ENCODE measurements at places on chromosomes 2 and 18.

DNA sequence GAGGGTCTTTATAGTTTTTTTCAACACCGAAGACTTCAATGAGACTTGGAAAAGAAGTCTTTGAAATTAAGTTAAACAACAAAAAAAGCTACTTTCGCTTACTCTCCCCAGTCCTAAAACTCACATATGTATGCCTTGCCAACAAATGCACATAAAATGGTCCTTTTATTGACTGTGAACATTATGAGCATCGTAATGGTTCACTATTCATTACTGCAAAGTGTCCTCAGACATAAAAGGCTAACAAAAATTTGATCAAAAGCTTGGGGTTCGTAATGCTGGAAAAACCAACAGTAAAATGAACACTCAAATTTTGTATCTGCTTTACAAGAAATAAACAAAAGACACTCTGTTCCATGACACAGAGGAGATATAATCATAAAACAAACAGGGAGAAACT, 285.3 kb upstream of the SLC8A1 start:
- no peak for DNase-seq

GRCh38 chr18:68288408-68288807, 426.5 kb downstream of the TMX3 start:
- no peak for DNase-seq

GRCh38 chr2:117553448-117553847, 261.0 kb upstream of the DDX18 start:
- no peak for DNase-seq

GRCh38 chr2:129056959-129057317, 738.3 kb upstream of the HS6ST1 start:
- no peak for DNase-seq

- no peak for DNase-seq
Observed at GRCh38 chr2:92073815-92074548, 2797.2 kb upstream of the TEKT4 start.
